ENCODE measurements at places on chromosomes 3 and 15.

DNA sequence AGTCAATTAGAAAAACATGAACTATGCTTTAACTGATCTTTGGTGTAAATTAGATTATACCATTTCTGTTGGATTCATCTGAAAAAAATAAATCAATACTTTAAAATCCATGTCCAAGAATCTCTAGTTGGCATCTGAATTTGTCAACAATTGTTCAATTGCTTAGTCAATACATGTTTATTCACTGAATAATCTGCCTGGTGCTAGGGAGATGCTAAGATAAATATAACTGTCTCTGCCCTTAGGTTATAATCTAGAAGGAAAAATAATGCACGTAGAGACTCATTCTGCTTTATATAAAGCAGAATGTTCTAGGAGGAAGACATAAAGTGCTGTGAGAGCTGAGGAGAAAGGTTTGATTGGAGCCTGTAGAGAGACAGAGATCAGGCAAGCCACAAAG, 537.2 kb upstream of the IL12A start:
- no peak for DNase-seq

GRCh38 chr15:77838595-77838994, 205.9 kb upstream of the LINGO1 start:
- DNase-seq: no peak

GRCh38 chr15:46322753-46323152, 687.9 kb downstream of the SQOR start:
- DNase-seq: no peak

GRCh38 chr15:27359586-27359985, 388.6 kb downstream of the GABRG3 start:
- DNase-seq: no peak

DNA sequence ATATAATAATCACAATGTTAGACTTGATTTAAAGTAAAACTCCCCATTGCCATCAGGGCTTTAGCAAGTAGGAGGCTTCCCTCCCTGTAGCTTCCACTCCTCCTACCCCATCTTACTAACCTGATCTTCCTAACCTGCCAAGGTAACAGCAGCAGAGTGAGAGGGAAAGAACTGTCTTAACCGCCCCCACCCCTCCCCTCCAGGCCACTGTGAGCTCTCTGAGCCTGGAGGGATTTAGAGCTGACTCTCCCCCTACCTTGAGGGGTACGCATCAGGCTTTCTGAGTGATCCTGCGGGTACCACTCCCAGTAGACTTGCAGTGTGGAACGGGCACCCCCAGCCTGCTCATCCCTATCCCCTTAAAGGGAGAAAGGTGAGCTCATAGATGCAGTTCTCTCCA, 11.4 kb upstream of the PRSS50 start:
- no peak for DNase-seq

DNA sequence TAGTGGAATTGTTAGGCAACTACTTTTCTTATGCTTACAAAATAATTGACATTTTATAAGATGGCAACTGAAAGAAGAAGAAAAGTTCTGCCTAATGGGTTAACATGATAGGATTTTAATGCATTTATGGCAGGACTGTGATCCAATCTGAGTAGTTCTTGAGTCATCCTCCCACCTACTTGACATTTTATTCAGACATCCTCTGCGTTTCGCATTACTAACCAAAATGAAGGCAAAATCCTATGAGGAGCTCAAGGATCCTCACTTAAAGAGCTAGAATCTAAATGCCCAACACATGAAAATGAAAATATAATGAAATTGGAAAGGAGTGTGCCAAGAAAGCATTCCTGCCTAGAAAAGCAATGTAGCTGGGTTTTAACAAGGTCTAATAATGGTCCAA, 581.1 kb upstream of the SEMA6D start:
- DNase-seq: no peak

GRCh38 chr3:100932491-100932890, 60.7 kb downstream of the ABI3BP start:
- no peak for DNase-seq

DNA sequence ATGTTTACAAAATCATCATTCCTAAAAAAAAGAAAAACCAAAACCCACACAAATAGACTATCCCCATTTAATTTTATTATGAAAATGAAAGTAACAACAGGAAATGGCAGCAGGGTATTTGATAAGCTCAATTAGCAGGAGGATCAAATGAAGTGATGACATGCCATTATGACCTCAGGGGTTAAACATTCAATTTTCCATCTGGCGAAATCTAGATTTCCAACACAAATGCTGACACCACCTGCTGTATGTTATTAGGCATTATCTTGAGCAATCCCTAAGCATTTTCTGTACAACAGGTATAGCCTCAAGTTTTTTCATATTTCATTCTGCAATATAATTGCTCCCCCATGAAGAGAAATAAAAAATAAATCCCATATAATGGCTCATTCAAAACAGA, 57.1 kb downstream of the SHQ1 start:
- no peak for DNase-seq

- DNase-seq: no peak
Observed at GRCh38 chr3:114481113-114481512, 187.3 kb downstream of the TIGIT start.

DNA sequence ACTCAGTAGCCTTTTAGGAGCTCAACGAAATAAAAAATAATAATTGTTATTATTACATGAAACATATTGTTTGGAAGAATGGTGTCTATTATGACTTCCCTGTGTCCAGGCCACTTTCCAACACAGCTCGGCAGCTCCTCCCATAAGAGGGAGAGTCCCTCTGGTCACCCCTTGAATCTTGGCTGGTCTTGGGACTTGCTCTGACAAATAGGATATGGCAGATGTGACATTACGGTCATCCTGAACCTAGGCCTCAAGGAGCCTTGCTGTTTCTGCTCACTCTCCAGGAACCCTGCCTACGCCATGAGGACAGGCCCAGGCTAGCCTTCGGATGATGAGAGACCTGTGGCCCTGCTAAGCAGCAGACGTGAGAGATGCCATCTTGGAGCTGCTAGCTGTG, 71.8 kb downstream of the OXNAD1 start:
- DNase-seq: no peak

GRCh38 chr3:100120012-100120411, 5.7 kb upstream of the FILIP1L start:
- DNase-seq: no peak

GRCh38 chr15:36172955-36173354, 406.5 kb upstream of the CDIN1 start:
- no peak for DNase-seq

Data from GM19239 (cell line).